ENCODE measurements at places on chromosomes 13 and 19.

DNA sequence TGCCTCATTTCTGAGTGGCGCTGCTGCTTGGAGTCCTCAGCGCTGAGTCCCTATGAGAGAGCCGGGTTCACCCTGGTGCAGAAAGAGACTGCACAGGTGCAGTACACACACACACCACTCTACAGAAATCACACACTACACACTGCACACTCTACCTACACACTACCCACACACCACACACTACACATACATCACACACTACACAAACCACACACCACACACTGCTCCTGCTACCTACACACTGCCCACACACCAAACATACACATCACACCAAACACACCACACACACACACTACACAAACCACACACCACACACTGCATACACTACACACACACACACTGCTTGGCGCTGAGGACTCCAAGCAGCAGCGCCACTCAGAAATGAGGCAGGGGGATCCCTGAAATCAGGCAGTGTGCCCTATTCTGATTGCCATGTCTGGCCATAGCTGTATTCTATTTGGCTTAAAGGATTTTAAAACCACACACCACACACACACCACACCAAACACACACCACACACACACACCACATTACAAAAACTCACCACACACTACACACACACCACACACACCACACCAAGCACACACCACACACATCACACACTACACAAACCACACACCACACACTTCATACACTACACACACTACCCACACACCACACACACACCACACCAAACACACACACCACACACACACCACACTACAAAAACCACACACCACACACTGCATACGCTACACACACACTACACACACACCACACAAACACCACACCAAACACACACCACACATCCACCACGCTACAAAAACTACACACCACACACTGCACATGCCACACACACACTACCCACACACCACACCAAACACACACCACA is 4.9 kb downstream of the MAG start:
- no peak overlapping the region for H3K27ac ChIP-seq
- H3K27me3 ChIP-seq: peaks cover 34% of the 10 kb centered on the region
- H3K4me1 ChIP-seq: no peaks in the 10 kb centered on the region
- no peak for DNase-seq
- H3K36me3 ChIP-seq: no peaks in the 10 kb centered on the region
- no peak overlapping the region for H3K4me3 ChIP-seq

DNA sequence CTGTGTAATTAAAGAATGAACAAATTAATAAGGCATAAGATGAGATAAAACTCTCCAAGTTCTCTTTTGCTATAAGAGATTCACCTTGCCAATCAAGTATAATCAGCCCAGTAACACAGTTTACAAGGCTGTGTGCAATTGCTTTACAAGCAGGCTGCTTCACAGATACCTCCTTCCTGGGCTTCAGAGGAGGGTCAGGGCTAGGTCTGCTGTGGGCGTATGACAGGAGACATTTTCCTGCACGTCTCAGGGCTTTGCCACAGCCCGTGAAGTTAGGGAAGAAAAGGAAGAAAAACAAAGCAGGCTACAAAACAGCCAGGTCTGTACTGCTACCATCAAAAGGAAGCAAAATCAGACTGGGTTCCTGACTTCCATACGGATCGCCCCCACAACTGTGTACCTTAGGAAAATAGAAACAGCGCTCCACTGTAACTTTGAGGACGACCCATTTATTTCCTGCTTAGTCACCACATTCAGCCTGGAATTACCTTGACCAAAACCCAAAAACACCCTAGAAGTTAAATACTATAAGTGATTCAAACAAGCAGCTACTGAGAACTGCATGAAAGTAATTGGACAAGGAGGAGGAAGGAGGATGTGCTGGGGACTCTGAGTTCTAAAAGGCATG is 12.4 kb downstream of the EFNB2 start:
- H3K4me1 ChIP-seq: peaks cover 56% of the 10 kb centered on the region
- H3K27ac ChIP-seq: peak overlapping the region; percentile 68
- DNase-seq: no peak
- no peak overlapping the region for H3K4me3 ChIP-seq

- no peak overlapping the region for H3K4me3 ChIP-seq
- no peaks in the 10 kb centered on the region for H3K4me1 ChIP-seq
- no peak overlapping the region for H3K27ac ChIP-seq
- H3K27me3 ChIP-seq: no peaks in the 10 kb centered on the region
- no peak for DNase-seq
Measured at GRCh38 chr13:107233541-107233940, 665.6 kb upstream of the ARGLU1 start.

GRCh38 chr13:37349916-37350315 is 244.5 kb upstream of the CSNK1A1L start:
- DNase-seq: no peak
- H3K4me3 ChIP-seq: no peak overlapping the region
- H3K36me3 ChIP-seq: no peaks in the 10 kb centered on the region
- no peaks in the 10 kb centered on the region for H3K4me1 ChIP-seq
- no peaks in the 10 kb centered on the region for H3K27me3 ChIP-seq

GRCh38 chr13:41107104-41107571 is 25.5 kb downstream of the KBTBD6 start:
- H3K36me3 ChIP-seq: no peaks in the 10 kb centered on the region
- H3K4me3 ChIP-seq: no peak overlapping the region
- H3K4me1 ChIP-seq: no peaks in the 10 kb centered on the region
- no peaks in the 10 kb centered on the region for H3K27me3 ChIP-seq

- no peak for DNase-seq
- H3K4me3 ChIP-seq: no peak overlapping the region
- peaks cover 3% of the 10 kb centered on the region for H3K27me3 ChIP-seq
- no peaks in the 10 kb centered on the region for H3K36me3 ChIP-seq
- no peaks in the 10 kb centered on the region for H3K4me1 ChIP-seq
Measured at GRCh38 chr13:71021825-71022422, 845.1 kb downstream of the DACH1 start.

- no peaks in the 10 kb centered on the region for H3K4me1 ChIP-seq
- DNase-seq: no peak
- no peak overlapping the region for H3K27ac ChIP-seq
- no peaks in the 10 kb centered on the region for H3K27me3 ChIP-seq
- peak overlapping the region; percentile 52 for H3K4me3 ChIP-seq
Measured at GRCh38 chr19:7888826-7889217, 512 bp downstream of the LRRC8E start.

GRCh38 chr13:97333983-97334382 is 100.0 kb upstream of the RAP2A start:
- H3K36me3 ChIP-seq: peaks cover 18% of the 10 kb centered on the region
- H3K27ac ChIP-seq: no peak overlapping the region
- no peaks in the 10 kb centered on the region for H3K4me1 ChIP-seq
- H3K27me3 ChIP-seq: no peaks in the 10 kb centered on the region
- H3K4me3 ChIP-seq: no peak overlapping the region

Data from RWPE2 (cell line).